Left cardiac atrium (tissue), 4 donors: ENCODE measurements at places on chromosomes 1 and 21. TPM values are rescaled to one million over a fixed set of nuclear protein-coding genes. Genes with fewer than 3 reads are reported as not detected.

ADGRL2 gene
- total RNA-seq: 57.4 TPM

CD34 gene
- total RNA-seq: 115 TPM

HJV gene
- total RNA-seq: 96.1 TPM

WDR64 gene
- not detected for total RNA-seq

MFSD2A gene
- 3.7 TPM for total RNA-seq

GRCh38 chr1:92484472-92485380 is 2.0 kb downstream of the GFI1 start:
- DNase-seq: peak; percentile 27

DNA sequence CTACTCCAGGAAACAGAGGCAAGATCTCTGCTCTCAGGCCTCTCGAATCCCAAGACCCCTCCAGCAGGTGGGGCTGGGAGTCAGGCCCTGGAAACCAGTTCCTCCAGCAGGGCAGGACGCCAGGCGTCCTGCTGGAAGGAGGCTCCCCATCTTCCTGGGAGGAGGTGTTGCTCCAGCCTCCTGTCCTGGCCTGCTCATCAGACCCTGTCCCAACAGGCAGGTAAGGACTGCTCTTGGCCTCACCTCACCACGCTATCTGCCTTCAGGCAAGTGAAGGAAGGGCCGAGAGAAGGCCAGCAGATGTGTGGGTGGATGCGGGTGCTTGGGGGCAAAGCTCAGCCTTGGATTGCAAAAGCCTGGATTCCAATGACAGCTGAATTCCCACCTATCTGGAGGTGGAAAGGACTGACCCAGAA is 82.9 kb downstream of the SSBP3 start:
- no peak for DNase-seq

DNA sequence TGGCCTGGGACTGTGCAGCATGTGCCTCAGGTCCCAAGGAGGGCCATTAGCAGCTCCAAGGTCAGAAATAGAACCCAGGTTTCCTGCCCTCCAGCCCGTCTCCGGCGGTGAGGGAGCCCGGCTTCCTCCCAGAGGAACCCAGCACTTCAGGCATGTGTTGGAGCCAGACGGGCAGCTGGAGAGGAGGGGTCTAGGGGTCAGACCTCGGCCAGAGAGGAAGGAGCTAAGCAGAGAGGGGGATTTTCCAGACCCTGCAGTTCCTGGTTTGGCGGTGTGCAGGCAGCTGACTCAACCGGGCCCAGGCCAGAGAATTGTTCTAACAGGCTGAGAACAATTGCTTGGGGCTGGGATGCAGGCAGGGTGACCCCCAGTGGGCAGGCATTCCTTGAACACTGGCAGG is 37.1 kb downstream of the HSPG2 start:
- peak; percentile 64 for DNase-seq

- DNase-seq: no peak
Measured at GRCh38 chr1:36479505-36480051, 3.1 kb downstream of the CSF3R start.

- DNase-seq: no peak
Measured at GRCh38 chr1:98005326-98006010, 84.6 kb upstream of the DPYD start.

GRCh38 chr1:44316231-44316759 is 38.8 kb downstream of the ERI3 start:
- DNase-seq: no peak

DNA sequence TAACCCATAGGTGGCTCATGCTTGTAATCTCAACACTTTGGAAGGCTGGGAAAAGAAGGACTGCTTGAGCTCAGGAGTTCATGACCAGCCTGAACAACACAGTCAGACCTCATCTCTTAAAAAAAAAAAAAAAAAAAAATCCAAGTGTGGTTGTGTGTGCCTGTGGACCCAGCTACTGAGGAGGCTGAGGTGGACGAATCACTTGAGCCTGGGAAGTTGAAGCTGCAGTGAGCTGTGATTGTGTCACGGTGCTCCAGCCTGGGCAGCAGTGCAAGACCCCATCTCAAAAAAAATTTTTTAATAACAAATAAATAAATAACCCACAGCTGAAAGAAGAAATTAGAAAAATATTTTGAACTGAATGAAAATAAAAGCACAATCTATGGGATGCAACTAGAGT is 13.8 kb downstream of the INTS7 start:
- DNase-seq: no peak

DNA sequence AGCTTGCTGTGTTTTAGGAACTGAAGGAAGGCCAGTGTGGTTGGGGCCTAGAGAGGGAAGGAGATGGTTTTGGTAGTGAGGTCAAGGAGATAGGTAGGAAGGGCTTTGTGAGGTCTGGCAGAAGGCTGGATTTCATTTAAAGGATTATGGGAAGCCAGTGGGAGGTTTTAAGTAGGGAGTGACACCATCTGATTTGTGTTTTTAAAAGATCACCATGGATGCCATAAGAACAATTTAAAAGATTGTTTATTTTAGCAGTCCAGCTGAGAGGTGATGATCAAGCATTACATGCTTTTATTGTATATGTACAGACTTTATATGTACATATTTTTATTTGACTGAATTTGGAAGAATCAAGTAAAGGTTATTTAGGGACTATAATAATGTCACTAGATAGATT is 26.4 kb downstream of the RGL1 start:
- DNase-seq: no peak

DNA sequence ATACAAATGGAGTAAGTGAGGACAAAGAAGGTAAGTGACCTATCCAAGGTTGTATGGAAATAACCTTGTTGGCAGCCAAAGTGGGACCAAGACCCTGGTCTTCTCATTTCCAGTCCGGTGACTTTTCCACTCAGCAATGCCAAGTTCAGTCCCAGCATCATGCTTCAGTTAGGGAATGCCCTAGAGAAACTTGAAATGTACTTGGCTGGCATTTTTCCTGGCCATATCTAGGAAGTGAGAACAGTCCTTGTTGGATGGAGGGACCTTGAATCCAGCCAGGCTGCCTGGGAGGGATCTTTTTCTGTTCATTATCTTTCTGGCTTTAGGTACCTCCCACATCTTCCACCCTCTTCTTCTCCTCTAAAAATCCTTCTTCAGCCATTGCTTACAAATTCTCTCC is 76.8 kb upstream of the UBE2U start:
- DNase-seq: no peak

- DNase-seq: no peak
Measured at GRCh38 chr1:240508950-240509349, 103.0 kb downstream of the GREM2 start.

DNA sequence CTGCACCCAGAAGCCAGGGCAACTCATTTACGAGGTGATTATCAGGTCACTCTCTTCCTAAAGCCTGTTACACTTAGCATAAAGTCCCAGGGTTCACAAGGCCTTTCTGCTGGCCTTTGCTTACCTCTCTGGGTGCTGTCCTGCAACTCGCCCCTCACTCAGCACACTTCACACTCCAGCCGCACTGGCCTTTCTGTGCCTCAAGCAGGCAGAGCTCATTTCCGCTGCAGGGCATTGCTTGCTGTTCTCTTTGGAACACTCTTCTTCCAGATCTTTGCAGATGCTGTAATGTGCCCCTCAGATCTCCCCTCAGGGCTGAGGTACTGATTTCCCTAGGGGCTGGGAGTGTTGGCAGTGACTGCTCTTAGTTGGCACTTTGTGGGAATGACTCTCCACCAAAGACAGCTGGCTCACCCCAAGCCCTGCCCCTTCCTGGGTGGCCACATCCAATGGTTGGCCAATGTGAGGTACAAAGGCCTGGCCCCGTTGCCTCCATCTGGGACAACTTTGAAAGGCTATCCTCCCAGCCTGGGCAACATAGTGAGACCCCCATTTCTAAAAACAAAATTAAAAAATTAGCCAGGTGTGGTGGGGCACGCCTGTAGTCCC is 50.8 kb upstream of the SSBP3 start:
- no peak for DNase-seq
